ENCODE measurements at places on chromosomes 1 and 21. TPM values are rescaled to one million over a fixed set of nuclear protein-coding genes. Genes with fewer than 3 reads are reported as not detected.

GRCh38 chr21:42615924-42616323 is 37.5 kb upstream of the PDE9A start:
- DNase-seq, result no peak

Gene KCNN3
- not detected for total RNA-seq

DNA sequence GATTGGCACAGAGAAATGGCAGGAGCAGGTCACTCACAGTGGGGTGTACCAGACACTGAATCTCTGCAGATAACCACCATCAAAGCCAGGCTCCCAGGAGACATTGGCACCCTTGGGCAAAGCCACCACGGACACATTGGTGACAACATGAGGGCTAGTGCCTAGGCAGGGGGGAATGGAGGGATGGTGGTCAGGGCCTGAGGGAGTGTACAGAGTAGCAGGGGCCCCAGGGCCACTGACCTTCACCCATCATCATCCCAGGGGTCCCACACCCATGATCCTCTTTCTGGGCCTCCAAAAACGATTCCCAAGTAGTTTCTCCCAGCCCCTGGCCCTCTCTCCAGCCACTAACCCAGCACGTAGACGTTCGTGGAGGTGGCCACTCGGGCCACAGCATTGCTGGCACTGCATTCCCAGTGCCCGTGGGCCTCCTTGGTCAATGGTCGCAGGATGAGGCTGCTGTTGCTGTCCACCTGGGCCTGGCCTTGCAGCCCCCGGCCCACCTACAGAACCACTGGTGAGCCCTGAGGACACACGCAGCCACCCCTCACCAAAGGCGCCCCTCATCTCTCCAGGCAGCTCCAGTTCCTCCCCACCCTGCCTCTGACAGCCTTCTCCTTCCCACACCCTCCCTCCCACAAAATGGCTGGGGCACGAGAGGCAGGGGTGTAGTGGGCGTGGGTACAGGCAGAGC is 5.9 kb upstream of the TAGLN2 start:
- DNase-seq, result no peak

DNA sequence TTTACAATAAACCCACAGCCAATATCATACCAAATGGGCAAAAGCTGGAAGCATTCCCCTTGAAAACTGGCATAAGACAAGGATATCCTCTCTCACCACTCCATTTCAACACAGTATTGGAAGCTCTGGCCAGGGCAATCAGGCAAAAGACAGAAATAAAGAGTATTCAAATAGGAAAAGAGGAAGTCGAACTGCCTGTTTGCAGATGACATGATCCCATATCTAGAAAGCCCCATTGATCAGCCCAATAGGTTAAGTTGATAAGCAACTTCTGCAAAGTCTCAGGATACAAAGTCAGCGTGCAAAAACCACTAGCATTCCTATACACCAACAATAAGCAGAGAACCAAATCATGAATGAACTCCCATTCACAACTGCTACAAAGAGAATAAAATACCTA is 235.5 kb downstream of the DPYD start:
- DNase-seq, result no peak

- DNase-seq, result no peak
Measured at GRCh38 chr1:22517956-22518355, 45.3 kb upstream of the EPHA8 start.

Gene NCAM2
- total RNA-seq, result 8.5 TPM

Gene GSTM1
- total RNA-seq, result not detected

GRCh38 chr1:31412205-31412604 is 808 bp upstream of the SERINC2 start:
- DNase-seq, result no peak

GRCh38 chr1:206690516-206690915 is 5.8 kb downstream of the MAPKAPK2 start:
- DNase-seq, result no peak

Gene SNRNP40
- total RNA-seq, result 96.6 TPM

GRCh38 chr1:208053661-208054060 is 142.7 kb upstream of the CD34 start:
- DNase-seq, result no peak

GRCh38 chr1:53071167-53071865 is 9.3 kb downstream of the PODN start:
- DNase-seq, result no peak

Gene AMIGO1
- total RNA-seq, result 1.8 TPM

DNA sequence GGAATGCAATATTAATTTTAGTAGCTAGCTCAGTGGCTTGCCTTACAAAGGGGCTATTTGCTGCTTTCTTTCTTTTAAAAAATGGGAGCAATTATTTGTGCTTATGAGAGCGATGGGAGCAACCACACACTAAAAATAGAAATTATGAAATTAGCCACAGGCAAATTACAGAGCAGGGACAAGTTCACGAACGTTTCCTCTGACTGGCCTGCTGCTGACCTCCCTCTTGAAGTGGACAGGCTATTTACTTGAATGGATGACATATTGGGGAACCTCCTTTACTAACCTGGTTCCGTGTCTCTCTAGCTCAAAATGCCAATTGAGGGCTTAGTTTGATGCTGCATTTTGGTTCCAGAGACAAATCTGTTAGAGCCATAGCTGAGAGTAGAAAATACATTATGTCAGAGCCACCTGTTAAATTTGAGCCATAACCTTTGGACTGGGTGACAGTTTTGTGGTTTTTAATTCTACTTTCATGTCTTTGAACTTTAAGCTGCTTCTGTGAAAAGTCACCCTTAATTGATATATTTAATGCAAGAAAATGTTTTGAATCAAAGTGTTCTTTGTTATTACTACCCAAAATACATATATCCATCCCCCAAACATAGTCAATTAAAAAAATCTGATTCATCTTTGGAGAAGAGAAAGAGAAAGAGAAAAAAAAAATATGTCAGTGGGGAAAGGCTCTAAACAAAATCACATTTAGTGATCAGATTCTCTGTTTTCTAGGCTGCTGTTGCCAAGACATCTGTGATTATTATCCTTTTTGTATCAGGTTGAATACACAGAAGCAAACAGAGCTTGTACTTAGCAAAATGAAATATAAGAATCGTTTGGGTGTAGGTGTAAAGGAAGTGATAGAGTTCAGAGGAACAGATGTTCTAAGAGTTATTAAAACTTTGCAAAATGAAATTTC is 351.9 kb downstream of the ADGRL2 start:
- no peak for DNase-seq

DNA sequence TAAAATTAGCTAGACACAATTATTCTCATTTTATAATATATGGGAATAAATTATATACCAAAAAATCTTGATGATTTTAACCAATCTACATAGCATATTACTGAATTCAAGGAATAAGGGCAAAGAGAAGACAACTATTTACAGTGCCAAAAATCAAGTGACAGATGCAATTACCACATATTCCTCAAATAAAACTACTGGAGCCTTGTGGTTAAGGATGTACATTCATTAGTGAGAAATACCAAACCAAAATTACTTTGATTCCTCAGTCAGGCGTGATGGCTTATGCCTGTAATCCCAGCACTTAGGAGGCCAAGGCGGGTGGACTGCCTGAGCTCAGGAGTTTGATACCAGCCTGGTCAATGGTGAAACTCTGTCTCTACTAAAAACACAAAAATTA is 68.8 kb upstream of the RBM34 start:
- DNase-seq, result no peak

Gene RPL22
- total RNA-seq, result 159 TPM

DNA sequence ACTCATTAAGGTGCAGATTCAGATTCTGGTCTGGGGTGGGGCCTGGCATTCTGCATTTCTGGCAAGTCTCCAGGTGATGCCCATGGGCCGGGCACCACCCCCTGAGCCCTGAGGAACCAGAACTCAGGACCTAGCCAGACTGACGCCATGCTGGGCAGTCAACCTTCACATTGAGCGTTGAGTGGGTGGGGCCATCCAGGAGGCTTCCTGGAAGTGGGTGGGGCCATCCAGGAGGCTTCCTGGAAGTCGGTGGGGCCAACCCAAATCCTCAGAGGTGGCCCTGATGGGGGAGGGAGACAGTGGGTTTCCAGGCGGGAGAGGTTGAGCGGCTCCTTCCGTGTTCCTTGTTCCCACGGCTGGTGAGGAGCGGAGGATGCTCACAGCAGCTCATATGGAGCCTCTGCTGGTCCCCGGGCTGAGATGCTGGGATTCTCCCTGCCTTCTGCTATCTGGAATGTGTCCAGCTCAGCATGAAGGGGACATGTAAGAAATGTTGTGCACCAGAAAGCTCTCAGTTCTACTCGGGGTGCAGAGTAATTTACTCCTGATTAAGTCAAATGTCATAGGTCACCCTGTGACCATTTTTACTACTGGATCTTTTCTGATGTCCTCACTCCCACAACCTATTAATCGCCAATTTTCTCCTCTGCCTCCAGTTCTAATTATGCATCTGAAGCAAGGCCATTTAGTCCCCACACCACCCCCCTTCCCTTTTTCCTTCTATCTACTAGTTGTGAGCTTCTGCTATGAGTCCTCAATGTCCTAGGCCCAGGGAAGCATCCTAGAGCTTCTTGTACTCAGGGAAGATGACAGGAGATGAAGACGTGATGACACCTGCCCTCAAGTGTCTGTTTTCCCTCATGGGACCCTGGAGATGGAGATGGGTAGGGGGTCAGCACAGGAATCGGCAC is 435.4 kb downstream of the PTPRU start:
- DNase-seq, result no peak

DNA sequence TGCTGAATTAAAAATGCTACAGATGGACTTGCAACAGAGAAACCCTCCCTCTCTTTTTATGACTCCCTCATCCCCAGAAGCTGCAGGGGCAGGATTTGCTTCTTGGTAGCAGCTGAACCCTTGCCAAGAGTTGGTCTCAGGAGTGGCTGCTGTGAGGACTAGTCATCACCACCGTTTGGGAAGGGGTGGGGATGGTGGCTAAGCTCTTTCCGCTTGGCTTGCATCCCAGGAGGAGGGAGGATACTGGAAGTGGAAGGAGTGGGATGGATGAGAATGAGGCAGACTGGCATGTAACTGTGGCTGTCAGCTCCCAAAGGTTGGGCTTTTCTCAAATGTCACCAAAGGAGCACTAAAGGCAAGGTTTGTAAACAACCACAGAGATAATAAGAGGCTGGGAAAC is 50.8 kb upstream of the COL24A1 start:
- peak; percentile 98 for DNase-seq

- DNase-seq, result peak; percentile 43
Measured at GRCh38 chr1:36183309-36183856, 27.4 kb downstream of the MAP7D1 start.

Measured in fibroblast of lung (primary cell).